ENCODE measurements at places on chromosomes 2 and 18.
A peak's percentile ranks its signal among the peaks of the same experiment; 100 is the strongest.

GRCh38 chr2:74006459-74006858 is 21.7 kb downstream of the TET3 start:
- DNase-seq, result no peak

DNA sequence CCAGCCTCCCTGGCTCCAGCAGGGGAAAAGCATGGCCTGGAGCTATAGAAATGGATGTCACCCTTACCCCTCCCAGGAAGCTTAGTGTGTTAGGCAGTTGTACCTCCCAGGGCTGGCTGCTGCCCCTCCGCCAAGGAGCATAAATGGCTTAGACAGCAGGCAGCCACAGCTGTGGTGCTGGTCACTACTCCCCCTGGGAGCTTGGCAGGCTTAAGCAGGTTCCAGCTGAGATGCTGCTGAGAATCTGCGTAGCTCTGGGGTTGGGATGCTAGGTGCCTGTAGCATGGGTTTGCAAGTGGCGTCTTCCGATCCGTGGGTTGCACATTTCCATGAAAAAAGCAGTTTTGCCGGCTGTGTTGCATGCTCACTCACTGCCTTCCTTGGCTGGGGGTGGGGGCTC is 369.7 kb downstream of the CTNNA2 start:
- no peak for DNase-seq

- DNase-seq, result peak; percentile 43
Observed at GRCh38 chr2:201813996-201814760, 7.8 kb downstream of the CDK15 start.

GRCh38 chr2:58688813-58689212 is 447.7 kb upstream of the FANCL start:
- DNase-seq, result no peak

GRCh38 chr2:156421851-156422250 is 14.3 kb upstream of the GPD2 start:
- DNase-seq, result no peak

GRCh38 chr18:73715210-73715670 is 432.4 kb downstream of the FBXO15 start:
- no peak for DNase-seq

GRCh38 chr18:14100503-14101286 is 31.5 kb downstream of the ZNF519 start:
- DNase-seq, result no peak

GRCh38 chr2:1752751-1753150 is 8.4 kb upstream of the PXDN start:
- DNase-seq, result no peak

- DNase-seq, result no peak
Observed at GRCh38 chr2:118417406-118418120, 329.3 kb downstream of the INSIG2 start.

- no peak for DNase-seq
Observed at GRCh38 chr2:108825254-108825653, 38.7 kb downstream of the CCDC138 start.

GRCh38 chr2:44566059-44566458 is 204.3 kb downstream of the CAMKMT start:
- no peak for DNase-seq

DNA sequence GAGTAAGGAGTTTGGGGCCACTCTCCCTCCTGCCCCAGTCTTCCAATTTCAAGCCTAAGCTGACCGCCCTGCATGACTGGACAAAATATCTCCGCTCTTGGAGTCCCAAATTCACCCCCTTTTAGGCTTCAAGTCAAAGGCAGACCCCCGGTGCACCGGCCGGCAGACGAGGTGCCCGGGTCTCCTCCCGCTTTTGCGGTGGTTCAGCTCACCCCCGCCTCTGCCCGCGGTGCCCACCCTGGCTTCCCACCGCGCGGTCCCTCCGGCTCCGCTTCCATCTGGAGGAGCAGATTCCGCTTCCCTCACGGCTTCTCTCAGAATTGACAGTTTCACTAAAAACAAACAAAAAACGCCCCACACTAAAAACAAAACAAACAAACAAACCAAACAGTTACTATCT is 56.5 kb downstream of the SERPINB8 start:
- DNase-seq, result no peak

- DNase-seq, result peak; percentile 73
Observed at GRCh38 chr2:205660521-205661124, 21.7 kb upstream of the NRP2 start.

- no peak for DNase-seq
Observed at GRCh38 chr2:128214866-128215460, 103.7 kb downstream of the HS6ST1 start.

GRCh38 chr2:237977380-237977779 is 10.6 kb downstream of the UBE2F start:
- no peak for DNase-seq

GRCh38 chr2:70616168-70616694 is 62.6 kb upstream of the TGFA start:
- DNase-seq, result no peak

- no peak for DNase-seq
Observed at GRCh38 chr18:63476668-63477067, at the start of gene SERPINB5. Gene SERPINB5 (plus strand): TSS chr18:63476958. CDS start chr18:63484429, 7,471 bp downstream.

DNA sequence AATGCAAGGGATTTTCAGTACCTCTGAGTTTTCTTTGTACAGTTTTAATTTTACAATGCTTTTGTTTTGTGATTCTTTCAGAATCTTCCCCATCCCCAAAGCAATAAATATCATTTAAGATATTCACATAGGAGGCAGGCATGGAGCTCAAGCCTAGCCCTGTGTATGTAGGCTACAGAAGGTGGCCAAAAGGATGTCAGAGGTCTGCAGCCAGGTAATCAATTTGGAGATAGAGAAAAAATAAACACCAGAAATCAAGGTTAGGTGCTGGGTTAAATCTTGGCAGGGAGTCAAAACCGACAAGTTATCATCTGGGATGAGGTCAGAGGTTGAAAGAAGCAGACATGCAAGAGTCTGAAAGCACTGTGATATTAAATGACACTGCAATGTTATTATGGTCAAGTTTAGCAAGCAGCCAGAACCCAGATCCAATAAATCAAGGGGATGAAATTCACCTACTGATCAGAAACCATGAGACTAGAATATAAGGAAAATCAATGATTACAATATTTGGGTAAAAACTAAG is 45.1 kb upstream of the LRP1B start:
- no peak for DNase-seq

DNA sequence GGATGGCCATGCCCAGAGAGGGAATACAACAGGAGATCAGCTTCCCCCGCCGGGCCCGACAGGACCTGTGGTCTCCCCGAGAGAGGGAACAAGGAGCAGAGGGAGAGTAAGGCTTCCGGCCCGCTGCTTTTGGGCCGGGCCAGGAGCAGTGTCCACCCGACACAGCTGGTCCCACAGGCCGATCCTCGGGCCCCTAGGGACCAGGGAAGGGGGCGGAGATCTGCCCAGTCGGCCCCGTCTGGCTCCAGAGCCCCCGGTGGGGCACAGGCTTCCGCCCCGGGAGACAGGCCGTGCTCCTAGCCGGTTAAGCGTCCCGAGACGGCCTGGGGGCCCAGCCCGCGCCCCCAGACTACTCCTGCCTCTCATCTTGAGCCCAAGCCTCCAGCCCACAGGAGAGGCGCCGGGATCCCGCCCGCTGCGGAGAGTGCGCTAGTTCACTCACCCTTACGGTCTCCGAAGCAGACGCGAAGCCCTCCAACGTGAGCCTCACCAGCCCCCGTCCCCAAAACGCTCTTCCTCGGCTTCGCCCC is at the start of gene MCFD2:
MCFD2 (minus strand) TSS at position 526 of the 530 bp plus-strand sequence. CDS start 6,635 bp downstream, outside the sequence.
- no peak for DNase-seq

DNA sequence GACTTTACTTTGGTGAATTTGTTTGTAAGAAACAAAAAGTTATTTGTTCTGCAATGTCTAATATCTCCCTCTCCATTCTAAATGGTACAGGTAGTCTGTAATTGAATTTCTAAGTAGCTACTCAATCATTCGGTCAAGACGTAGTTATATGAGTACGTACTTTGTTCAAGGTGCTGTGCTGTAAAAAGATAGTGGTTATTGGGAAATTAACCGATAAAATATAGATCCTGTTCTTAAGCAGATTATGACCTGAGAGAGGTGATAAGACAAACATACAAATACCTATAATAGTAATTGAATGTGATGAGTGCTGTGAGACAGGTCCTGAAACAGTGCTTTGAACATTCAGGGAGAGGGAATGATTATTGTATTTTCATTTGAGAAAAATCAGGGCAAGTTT is 7.1 kb downstream of the NCOA1 start:
- DNase-seq, result no peak

- DNase-seq, result no peak
Observed at GRCh38 chr18:41646915-41647620, 308.0 kb upstream of the PIK3C3 start.

- no peak for DNase-seq
Observed at GRCh38 chr2:163646687-163647086, 89.1 kb downstream of the FIGN start.

DNA sequence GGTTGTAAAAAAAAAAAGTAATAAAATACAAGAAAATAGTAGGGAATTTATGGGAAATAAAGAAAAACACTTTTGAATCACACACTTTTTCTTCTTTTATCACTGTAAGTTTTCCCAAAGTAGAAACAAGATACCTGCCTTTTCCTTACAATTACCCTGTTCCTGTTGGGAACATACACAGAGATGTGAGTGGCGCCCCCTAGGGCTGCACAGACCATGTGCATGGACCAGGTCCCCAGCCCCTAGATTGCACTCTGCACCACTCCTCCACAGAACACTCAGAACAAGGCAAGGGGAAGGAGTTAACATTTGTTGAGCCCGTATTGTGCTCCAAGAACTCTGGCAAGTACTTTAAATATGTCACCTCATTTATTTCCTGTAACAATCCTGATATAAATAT is 118.7 kb upstream of the NRP2 start:
- DNase-seq, result no peak

- no peak for DNase-seq
Observed at GRCh38 chr2:113806217-113806913, 49.9 kb upstream of the SLC35F5 start.

- DNase-seq, result no peak
Observed at GRCh38 chr18:48832938-48833700, 117.6 kb downstream of the SMAD7 start.

All from AG09319 (cell line).